ENCODE measurements at places on chromosomes 12 and 14. TPM values are rescaled to one million over a fixed set of nuclear protein-coding genes. Genes with fewer than 3 reads are reported as not detected.

The BIN2 gene
- not detected for total RNA-seq

The PABPN1 gene
- 83.4 TPM for total RNA-seq

The OTX2 gene
- total RNA-seq = not detected

The KRT71 gene
- total RNA-seq = not detected

The NCAPD2 gene
- total RNA-seq = 43.6 TPM

The SERPINA1 gene
- total RNA-seq = not detected

All from aortic smooth muscle cell (primary cell).